Iris pigment epithelial cell (primary cell): ENCODE measurements at places on chromosomes 1 and 21.

DNA sequence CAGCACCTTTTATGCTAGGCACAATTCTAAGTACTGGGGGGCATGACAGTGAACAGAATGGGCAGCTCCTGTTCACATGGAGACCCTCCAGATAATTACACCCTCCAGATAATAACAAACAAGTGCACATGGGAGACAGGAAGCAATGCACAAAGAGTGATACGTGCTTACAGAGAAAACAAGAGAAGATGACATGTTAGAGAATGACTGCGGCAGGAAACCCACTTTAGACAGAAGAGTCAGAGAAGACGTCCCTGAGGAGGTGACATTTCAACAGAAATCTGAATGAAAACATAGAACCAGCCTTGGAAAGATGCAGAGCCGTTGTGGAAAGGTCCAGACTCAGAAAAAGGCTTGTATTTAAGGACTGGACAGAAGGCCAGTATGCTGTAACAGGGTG lies 54.7 kb upstream of the ARTN start:
- no peak for DNase-seq

GRCh38 chr1:198492872-198493271 lies 47.6 kb downstream of the ATP6V1G3 start:
- peak; percentile 87 for DNase-seq

GRCh38 chr1:209434631-209435217 lies 148.8 kb upstream of the CAMK1G start:
- no peak for DNase-seq

- no peak for DNase-seq
Measured at GRCh38 chr1:150262388-150263320, 5.1 kb downstream of the CA14 start.

- peak; percentile 76 for DNase-seq
Measured at GRCh38 chr1:70353601-70354331, 756 bp downstream of the ANKRD13C start.

DNA sequence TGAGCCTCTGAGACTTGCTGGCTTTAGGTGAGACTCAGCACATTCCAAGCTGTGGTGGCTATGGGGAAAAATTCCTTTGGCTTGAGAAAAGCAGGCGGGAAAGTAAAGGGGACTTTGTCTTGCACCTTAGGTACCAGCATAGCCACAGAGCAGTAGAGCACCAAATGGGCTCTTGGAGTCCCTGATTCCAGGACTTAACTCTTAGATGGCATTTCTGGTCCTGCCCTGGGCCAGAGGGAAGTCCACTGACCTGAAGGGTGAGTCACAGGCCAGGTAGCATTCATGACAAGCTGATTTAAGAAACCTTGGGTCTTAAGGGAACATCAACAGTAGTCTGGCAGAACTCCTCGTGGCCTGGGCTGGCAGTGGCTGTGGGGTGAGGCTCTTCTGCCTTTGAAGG lies 344.7 kb downstream of the DUSP10 start:
- no peak for DNase-seq

DNA sequence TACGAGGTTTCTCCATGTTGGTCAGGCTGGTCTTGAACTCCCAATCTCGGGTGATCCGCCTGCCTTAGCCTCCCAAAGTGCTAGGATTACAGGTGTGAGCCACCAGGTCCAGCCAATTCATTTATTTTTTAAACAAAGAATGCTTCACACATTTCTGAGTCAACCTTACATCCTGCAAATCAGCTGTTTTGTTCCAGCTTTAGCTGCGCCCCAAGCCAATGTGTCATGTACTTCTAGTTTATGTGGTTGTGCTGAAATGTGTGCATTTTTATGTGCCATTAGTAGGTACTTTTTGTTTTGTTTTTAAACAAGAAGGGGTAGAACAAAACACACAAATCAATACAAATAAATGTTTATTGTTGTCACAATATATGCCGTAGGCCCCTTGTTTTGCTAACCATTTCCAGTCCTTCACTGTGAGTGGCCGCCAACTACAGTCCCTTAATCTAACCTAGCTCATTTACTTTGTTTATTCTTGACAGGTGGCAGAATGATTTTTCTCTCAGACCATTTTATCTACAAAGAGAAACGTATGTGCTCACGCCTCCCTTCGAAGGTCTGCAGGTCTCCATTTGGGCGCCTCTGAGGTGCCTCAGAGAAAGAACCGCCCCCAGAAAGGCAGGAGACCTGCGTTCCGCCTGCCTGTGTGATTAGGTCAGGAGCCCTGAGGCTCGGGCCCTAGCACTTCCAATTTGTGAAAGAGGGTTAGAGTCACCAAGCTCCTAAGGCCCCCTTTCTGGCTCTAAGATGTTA lies 2.8 kb upstream of the CASQ2 start:
- no peak for DNase-seq

- no peak for DNase-seq
Measured at GRCh38 chr1:43933386-43934100, at the start of gene ARTN. Gene ARTN, plus strand, starts transcription at chr1:43933801. Its CDS starts 1,856 bp downstream, at chr1:43935657.

DNA sequence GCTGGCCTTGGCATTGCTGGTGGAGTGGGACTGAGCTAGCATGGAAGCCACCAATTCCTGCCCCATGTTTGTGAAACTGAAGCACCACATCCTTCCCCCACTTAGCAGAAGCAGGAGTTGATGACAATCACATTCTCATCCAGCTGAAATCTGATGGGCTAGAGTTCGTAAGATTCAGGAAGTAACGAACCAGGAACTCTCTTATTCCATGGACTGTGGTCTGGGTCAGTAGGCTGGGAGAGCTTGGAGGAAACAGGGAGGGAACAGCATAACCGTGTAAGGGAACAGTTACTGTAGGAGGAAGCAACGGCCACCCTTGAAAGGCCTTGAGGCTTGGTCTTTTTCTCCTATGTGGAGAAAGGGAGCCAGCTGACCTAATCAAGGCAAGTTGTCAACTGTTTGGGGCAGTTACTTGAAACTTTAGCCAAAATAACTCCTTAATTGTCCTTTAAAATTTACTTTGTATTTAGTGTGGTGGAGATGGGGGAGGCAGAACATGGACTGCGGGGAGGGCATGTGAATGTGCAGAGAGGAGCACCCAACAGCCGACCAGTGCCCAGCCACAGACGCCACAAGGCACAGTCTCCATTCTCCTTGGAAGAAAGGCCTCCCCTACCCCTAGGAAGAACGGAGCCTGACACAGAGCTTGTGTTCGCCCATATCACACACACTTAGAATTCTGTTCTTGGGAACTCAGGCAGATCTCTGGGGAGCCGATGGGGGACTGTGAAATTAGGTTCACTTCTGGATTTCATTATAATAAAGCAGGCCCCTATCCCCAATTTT lies 2.0 kb upstream of the COQ8A start:
- DNase-seq = no peak

GRCh38 chr1:28205243-28205642 lies 27.6 kb downstream of the DNAJC8 start:
- no peak for DNase-seq

DNA sequence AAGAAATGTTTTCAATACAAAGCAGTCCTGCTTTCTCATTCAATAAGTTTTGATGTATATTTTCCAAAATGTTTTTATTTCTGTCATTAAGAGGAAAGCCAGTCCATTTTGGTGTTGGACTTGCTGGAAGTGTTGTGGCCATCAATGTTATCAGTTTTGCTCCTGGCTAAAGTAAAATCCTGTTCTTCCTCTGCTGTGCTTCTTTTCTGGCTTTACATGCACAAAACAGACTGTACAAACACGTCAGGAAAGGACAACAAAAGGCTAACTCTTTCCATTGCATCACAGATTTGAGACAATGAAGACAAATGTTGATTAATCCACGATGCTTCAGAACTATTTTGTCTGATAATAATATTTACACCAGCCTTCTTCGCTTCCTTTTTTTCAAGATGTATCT lies 735.4 kb downstream of the LTN1 start:
- DNase-seq = peak; percentile 59

- DNase-seq = no peak
Measured at GRCh38 chr1:221149555-221150075, 270.4 kb downstream of the HLX start.

GRCh38 chr1:230772457-230773395 lies 25.5 kb downstream of the CAPN9 start:
- peak; percentile 77 for DNase-seq

DNA sequence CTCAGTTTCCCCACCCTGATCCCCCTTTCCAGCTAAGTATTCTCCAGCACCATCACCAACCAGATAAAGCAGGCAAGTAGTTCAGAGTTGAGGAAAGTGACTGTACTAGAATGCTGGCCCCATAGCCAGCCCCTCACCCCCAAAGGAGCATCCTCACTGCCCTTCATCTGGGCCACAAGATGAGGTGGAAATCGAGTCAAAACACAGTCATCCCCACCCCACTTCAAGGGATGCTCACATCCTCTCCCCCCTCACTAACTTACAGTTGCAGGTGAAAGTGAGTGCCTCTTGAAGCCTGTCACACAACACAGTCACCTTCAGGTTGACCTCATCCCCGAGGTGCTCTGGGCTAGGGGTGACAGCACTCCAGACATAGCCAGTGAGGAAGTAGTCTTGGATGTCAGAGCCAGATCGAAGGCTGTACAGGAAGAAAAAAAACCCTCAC lies 30.4 kb downstream of the PIK3C2B start:
- no peak for DNase-seq

- no peak for DNase-seq
Measured at GRCh38 chr1:44368471-44369151, 13.6 kb upstream of the ERI3 start.

DNA sequence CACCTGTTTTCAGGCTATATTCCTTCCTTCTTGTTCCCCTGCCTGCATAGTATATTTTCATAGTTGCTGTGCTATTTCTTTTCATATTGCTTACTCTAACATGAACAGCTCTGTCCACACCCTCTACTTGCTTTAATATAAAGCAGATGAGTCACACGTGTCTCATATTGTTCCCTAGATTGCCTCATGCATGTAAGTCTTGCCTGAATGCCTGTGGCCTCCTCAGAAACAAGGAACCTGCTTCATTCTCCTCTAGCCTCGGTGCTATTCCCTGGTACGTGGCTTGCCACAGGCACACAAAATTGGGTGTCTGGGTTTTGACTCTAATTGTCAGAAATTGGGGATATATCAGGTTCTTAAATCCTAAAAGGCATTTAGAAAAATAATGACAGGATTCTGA lies 16.5 kb upstream of the PKP1 start:
- DNase-seq = peak; percentile 90

DNA sequence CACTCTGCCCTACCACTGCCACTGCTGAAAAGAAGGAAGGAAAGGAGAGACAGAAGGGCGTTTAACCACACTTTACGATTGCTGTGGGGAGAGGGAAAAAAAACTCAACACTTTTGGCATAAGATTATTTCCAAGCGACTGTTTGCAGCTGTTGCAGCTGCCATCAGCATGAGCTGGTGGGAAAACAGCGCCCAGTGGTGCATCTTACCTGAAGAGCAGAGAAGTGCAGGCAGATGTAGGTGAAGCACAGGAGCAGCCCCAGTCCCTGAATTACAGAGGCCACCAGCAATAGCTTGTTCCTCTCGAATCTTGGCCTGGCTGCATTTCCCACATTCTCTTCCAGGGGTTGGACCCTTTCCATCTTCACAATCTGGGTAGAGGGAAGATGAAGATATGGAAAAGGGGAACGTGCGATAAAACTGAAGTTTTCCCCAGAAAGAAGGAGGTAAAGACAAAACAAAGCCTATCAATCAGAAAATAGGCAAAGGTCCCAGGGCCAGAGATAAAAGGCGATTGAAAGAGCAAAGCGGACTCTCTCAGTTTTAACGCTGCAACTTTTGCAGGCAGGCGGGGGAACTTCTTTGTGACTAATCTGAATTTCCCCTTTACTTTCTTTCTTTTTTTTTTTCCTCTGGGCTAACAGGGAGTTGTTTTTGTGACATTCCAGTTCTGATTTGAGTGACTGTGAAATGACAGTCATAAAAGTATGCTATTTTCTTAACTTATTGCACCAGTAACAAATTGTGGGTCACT lies at the start of gene TNFSF4:
TSS of gene TNFSF4 (minus strand) at position 516 of the 753 bp plus-strand sequence. CDS start at position 361, 155 bp downstream.
- no peak for DNase-seq

- no peak for DNase-seq
Measured at GRCh38 chr21:29513535-29513934, 214.8 kb downstream of the BACH1 start.

DNA sequence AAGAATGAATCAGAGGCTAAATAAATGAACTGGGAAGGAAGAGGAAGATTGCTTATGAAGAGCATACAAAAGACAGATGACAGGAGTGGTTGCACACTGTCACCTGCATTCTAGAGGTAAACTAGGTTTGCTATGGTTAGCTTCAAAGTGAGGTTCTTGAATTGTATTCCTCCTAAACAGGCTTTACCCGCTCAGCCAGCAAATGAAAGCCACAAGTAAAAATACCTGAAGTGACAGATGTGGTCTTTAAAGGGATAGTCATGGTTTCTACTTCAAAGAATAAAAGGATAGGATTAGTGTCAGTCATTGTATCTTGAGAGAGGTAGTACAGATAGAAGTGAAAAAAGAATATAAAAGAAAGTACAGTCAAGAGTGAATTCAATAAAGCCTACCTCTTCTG lies 32.4 kb upstream of the PRDX6 start:
- no peak for DNase-seq

GRCh38 chr1:40651138-40651857 lies 14.2 kb downstream of the RIMS3 start:
- no peak for DNase-seq

- no peak for DNase-seq
Measured at GRCh38 chr1:51761351-51761750, 117.2 kb downstream of the NRDC start.

DNA sequence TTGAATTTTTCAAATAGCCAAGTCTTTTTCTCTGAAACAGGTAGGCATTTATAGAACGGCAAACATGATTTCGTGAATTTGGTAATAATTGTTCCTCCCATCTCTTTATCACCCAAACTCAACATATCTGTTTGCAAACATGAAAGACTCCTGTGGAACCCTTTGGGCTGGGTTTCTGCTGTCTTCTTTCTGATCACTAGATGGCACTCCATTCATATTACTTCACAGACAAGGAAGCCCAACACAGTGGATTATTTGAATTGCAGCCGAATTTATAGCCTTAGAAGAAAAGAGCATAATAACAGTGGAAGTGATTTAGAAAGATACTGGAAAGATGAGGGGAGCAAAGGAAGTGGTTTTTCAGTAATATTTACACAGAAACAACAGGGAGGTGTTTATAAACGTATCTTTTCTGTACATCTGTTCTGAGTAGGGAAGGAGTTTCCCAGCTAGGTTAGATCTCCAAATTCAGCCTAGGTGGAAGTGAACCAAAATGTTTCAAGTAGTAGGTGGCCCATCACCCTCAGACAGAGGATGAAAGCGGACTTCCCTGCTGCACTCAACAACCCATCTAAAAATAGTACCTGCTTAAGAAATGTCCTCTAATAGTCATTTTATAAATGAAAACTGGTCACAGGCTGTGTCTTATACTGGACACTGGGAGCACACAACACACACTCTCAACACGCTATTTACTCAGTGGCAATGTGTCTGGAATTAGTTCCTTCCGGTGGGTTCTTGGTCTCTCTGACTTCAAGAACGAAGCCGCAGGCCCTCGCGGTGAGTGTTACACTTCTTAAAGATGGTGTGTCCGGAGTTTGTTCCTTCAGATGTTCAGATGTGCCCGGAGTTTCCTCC lies 67.6 kb downstream of the MAP3K21 start:
- DNase-seq = peak; percentile 63
